Activated CD8-positive, alpha-beta memory T cell treated with anti-CD3 and anti-CD28 coated beads for 36 hours (primary cell): ENCODE measurements at places on chromosomes 16 and 17. TPM values are rescaled to one million over a fixed set of nuclear protein-coding genes. Genes with fewer than 3 reads are reported as not detected.

The LRRC46 gene
- 0.61 TPM for total RNA-seq

The SLX4 gene
- 12.5 TPM for total RNA-seq

The MED13 gene
- 46.3 TPM for total RNA-seq

The KRT28 gene
- total RNA-seq, result not detected

The NPIPB13 gene
- total RNA-seq, result 8.6 TPM

The PPP1R1B gene
- not detected for total RNA-seq

The KRT24 gene
- not detected for total RNA-seq

The ACSM2B gene
- not detected for total RNA-seq

The TMEM92 gene
- total RNA-seq, result not detected

The PIRT gene
- total RNA-seq, result not detected

The IL17C gene
- total RNA-seq, result not detected

The KCNJ2 gene
- total RNA-seq, result not detected

The IGFBP4 gene
- 1.9 TPM for total RNA-seq

The ANKRD11 gene
- total RNA-seq, result 159 TPM

The SLC35G6 gene
- total RNA-seq, result not detected

The PPP1R27 gene
- total RNA-seq, result not detected

The TBC1D3E gene
- total RNA-seq, result not detected

The GINS3 gene
- total RNA-seq, result 26.9 TPM

The PDILT gene
- not detected for total RNA-seq

The PRSS22 gene
- not detected for total RNA-seq

The TBC1D3D gene
- total RNA-seq, result not detected

The FNDC8 gene
- total RNA-seq, result not detected

The UBE2Z gene
- 92.5 TPM for total RNA-seq

The FAM20A gene
- total RNA-seq, result not detected

The KRT33B gene
- total RNA-seq, result not detected

The RAB26 gene
- total RNA-seq, result not detected

The MMP2 gene
- total RNA-seq, result not detected

The LPO gene
- not detected for total RNA-seq

The ASPSCR1 gene
- total RNA-seq, result 27.9 TPM

The ETV4 gene
- total RNA-seq, result 10.0 TPM

The CCDC200 gene
- total RNA-seq, result not detected

The CSH1 gene
- not detected for total RNA-seq

The RNF222 gene
- not detected for total RNA-seq

The FGF11 gene
- total RNA-seq, result 2.1 TPM

The C16orf46 gene
- total RNA-seq, result 0.38 TPM

The CCL8 gene
- total RNA-seq, result not detected

The ZNF385C gene
- not detected for total RNA-seq

The CLEC19A gene
- total RNA-seq, result not detected

The FBXO39 gene
- total RNA-seq, result not detected

The PRSS53 gene
- total RNA-seq, result 3.5 TPM

The EME1 gene
- 28.1 TPM for total RNA-seq

The GEMIN4 gene
- total RNA-seq, result 62.5 TPM

The ITPRIPL2 gene
- total RNA-seq, result 13.7 TPM

The NFE2L1 gene
- 101 TPM for total RNA-seq

The SEPTIN12 gene
- not detected for total RNA-seq
